ENCODE measurements at places on chromosomes 5 and 9.
A peak's percentile ranks its signal among the peaks of the same experiment; 100 is the strongest.

GRCh38 chr9:115362101-115362500 lies 244.1 kb upstream of the TNC start:
- DNase-seq = no peak

GRCh38 chr9:124739360-124739759 lies 31.8 kb downstream of the NR6A1 start:
- no peak for DNase-seq

- DNase-seq = no peak
Observed at GRCh38 chr9:129838707-129839259, 3.5 kb downstream of the USP20 start.

DNA sequence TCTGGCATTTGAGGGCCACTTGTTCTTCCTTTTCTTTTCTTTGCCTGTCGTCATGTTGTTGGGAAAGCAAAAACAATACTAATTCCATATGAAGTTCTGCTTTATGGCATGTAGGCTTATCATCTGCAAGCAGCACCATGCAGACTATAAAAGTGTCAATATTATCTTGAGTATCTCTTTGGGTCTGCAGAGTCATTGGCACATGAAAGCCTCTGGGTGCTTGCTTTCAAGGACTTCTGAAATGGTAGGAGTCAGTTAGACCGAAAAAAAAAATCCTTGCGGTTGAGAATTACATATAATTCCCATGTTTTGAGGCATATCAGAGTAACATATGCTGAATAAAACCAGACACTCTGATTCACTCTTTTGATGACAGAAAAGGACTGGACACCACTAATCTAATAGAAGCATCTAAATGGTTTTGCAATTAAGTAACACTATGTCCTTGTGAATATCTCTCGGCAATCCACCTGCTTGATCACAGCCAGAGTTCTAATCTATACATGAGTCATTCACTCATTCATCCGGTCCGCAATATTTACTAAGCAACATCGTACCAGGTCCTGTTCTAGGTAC lies 44.4 kb downstream of the GNAQ start:
- no peak for DNase-seq

DNA sequence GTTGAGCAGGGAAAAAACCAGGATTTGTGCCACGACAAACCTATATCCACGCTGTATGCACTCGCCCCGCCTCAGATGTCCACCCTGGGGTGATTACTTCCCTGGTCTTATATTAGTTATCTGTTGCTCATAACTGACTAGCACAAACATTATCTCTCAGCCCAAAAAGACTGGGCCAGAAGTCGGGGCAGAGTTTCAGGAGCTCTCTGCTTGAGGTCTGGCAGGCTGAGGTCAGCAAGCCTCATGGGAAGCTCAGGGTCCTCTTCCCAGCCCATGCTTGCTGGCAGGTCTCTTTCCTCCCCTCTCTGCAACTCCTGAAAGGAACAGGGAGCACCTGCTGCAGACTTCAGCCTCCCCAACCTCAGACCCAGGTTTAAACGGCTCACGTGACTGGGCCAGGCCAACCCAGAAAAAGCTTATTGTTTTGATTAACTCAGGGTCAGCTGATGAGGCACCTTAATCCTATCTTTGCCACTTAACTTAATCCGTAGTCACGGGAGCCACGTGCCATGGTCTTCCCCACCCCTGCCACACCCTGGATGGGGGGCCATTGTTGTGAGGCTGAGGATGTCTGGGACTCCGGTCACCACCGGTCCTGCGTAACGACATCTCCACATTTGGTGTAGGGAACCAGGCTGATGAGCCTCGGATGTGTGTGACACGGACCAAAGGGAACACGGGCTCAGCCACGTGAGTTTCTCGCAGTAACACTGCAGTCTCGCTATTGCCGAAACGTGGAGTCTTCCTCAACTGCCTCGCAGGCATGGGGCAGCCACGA lies 123.7 kb upstream of the IRX4 start:
- no peak for DNase-seq

- no peak for DNase-seq
Observed at GRCh38 chr9:26735160-26735559, 157.4 kb downstream of the CAAP1 start.

DNA sequence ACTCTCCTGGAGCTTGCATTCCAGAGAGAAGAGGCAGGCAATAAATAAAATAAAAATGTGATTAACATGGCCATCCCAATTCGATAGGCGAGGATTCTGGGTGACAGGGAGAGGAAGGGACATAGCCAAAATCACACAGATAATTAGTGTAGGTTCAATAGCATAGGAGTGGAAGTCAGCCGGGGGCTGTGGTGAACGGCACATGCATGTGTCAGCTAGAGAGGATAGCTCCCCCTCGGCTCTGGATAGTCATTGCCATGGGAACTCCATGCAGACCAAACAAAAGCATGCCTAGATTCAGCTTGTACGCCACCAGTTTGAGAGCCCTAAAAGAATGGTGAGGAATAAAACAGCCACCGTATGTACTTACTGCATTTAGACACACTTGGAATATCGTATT lies 223.5 kb downstream of the GRIA1 start:
- DNase-seq = no peak

GRCh38 chr9:86344818-86345217 lies 9.4 kb downstream of the TUT7 start:
- DNase-seq = no peak

DNA sequence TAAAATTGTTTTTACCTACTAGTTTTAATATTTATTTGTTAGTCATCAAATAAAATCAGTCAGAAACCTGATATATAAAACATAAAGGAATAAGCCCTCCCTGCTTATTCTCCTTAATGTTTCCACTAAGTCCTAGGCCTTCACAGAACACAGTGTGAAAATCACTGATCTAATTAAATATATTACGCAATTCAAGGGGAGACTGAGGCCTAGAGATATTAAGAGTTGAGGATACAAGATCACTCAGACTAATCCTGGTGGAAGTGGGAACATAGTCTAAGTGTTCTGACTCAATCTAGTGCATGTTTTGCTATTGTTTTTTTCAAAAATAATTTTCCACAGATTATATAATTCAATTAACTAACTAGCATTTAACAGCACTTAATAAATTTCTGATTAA lies 401.1 kb downstream of the SLCO4C1 start:
- DNase-seq = no peak

GRCh38 chr9:134868751-134869553 lies 11.7 kb upstream of the FCN2 start:
- no peak for DNase-seq

GRCh38 chr5:176733406-176734262 lies 76.7 kb upstream of the UNC5A start:
- peak; percentile 50 for DNase-seq

GRCh38 chr5:38316544-38317224 lies 58.3 kb downstream of the EGFLAM start:
- DNase-seq = no peak

GRCh38 chr5:101306391-101307137 lies 403.5 kb upstream of the ST8SIA4 start:
- peak; percentile 19 for DNase-seq

- no peak for DNase-seq
Observed at GRCh38 chr9:136247947-136248637, 2.5 kb upstream of the QSOX2 start.

DNA sequence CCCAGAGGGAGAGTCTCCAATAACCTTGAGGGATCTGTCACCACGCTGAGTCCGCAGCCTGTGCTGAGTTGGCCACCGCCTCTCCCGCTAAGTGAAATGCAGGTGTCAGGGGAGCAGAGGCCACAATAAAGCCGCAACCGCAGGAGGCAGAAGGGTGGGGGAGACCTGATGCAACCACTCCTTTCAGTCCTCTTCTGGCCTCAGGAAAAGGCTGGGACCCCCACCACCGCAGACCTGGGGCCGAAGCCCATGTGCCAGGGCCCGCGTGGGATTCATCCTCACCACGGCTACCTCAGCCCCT lies 576 bp downstream of the MAP1B start:
- DNase-seq = no peak

GRCh38 chr5:10286162-10286861 lies 21.4 kb downstream of the CMBL start:
- DNase-seq = peak; percentile 85

GRCh38 chr9:133981958-133982681 lies 10.0 kb downstream of the VAV2 start:
- DNase-seq = no peak

- DNase-seq = no peak
Observed at GRCh38 chr9:90894986-90895687, 93.5 kb downstream of the SYK start.

GRCh38 chr9:37521111-37521510 lies 35.4 kb downstream of the POLR1E start:
- no peak for DNase-seq

GRCh38 chr9:87063871-87064270 lies 116.6 kb upstream of the GAS1 start:
- DNase-seq = no peak

- DNase-seq = no peak
Observed at GRCh38 chr5:64165160-64165499, 513 bp upstream of the RNF180 start.

DNA sequence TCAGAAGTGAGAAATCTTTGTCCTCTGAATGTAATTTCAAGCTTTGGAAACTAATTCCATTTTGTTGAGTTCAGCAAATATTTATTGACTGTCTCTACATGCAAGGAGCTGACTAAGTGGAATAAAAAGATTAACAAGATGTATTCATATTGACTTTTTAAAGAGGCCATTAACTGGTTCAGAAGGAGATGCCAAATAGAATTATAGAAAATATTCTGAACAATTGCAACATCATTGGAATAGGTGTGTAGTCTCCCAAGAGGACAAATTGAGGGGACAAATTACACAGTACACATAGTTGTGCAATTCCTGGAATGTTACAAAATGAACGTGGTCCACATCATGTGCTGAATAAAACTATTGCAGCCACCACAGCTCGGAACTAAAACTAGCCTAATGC lies 224.2 kb downstream of the NPR3 start:
- no peak for DNase-seq

- DNase-seq = no peak
Observed at GRCh38 chr5:31845361-31845760, 206.4 kb downstream of the PDZD2 start.

DNA sequence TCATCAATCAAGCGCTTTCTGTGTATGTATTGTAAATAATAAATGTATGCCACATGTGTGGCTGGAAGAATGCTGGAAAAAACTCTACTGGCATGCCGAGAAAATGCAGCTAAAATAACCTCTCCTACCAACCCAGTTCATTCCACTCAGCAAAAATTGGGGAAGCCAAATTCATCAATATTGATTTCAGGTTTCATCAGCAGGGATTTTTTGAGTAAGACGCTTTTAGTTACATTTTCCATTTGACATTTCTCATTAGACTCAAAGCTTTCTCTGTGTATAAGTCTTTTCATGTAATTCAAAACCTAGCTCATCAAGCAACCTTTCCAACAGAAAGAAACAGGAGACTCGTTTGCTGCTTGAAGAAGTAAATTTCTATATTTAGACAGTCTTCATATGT lies 338.1 kb downstream of the DMRT2 start:
- DNase-seq = no peak

GRCh38 chr9:133821601-133822429 lies 83.7 kb upstream of the SARDH start:
- DNase-seq = no peak

GRCh38 chr9:14511452-14511851 lies 181.8 kb downstream of the ZDHHC21 start:
- peak; percentile 99 for DNase-seq

- no peak for DNase-seq
Observed at GRCh38 chr5:41754857-41755256, 115.4 kb downstream of the OXCT1 start.

DNA sequence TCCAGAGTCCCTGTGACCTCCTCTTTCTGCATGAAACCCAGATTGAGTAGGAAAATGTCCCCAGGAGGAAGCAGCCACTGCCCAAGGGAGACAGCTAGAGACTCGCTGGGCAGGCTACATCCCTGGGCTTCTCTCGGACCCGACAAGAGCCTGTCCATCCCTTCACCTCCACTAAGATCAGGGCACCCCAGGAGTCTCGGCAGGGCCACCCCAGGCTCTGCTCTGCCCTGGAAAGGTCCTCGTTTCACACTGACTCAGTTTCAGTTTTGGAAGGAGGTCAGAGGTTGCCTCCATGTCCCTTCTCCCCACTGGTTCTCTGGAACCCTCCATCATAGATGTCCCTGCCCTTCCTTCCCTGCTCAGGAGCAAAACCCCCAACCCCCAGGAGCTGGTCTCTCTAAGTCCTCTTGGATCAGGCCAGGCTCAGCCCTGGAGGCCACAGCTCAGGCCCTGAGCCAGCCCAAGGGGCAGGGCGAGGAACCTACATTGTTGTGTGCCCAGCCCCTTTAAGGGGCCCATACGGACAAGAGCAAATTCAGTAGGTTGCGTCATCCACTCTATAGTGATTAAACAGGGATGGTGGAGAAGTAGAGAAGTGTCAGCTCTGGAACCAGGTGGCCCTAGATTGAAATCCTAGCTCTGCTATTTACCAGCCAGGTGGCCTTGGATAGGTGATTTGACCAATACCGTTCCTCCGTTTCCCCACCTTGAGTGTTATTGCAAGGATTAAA lies 37.4 kb downstream of the C9orf50 start:
- DNase-seq = no peak

- DNase-seq = no peak
Observed at GRCh38 chr9:135160862-135161261, 73.4 kb downstream of the OLFM1 start.

DNA sequence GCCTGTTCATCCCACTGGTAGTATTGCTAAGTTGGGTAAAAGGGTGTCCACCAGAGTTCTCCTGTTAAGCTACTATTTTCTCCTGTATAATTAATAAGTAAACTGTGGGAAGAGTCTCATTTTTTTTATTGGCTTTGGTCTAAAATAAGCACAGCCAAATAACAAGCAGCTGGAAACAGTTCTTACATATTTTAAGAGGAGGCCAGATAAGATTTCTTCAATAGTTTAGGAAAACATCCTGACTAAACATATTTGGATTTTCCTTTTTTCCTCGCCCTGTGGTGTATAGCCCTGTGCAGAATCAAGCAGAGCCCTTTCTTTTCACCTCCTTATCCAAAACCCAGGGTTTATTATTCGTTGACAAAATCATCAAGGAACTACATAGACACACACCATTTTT lies 122.2 kb upstream of the ZNF608 start:
- no peak for DNase-seq

GRCh38 chr5:142977363-142978051 lies 207.3 kb downstream of the ARHGAP26 start:
- DNase-seq = no peak

DNA sequence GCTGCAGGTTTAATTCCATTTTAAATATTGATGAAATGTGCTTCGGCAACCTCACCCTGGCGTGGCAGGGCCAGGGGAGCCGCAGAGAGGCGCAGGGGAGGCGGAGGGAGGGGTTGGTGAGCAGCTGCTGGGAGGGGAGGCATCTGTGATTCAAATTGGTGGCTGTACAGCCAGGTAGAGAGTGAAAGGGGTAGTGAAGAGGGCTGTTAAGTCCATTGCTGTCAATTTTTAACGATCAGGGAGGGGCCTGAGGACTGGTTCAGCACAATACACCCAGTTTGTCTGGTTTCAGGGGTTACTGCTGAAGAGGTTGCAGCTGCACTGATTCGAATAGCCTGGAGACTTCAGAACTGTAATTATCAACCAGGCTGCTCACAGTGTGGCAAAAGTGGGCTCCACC lies 31.3 kb downstream of the LHX6 start:
- DNase-seq = no peak

- no peak for DNase-seq
Observed at GRCh38 chr5:103829585-103829984, 267.0 kb upstream of the NUDT12 start.

Data from NCI-H446 (cell line).